ENCODE measurements at places on chromosomes 11 and 22.

- DNase-seq: peak; percentile 29
Measured at GRCh38 chr11:11486002-11486401, 133.0 kb upstream of the CSNK2A3 start.

DNA sequence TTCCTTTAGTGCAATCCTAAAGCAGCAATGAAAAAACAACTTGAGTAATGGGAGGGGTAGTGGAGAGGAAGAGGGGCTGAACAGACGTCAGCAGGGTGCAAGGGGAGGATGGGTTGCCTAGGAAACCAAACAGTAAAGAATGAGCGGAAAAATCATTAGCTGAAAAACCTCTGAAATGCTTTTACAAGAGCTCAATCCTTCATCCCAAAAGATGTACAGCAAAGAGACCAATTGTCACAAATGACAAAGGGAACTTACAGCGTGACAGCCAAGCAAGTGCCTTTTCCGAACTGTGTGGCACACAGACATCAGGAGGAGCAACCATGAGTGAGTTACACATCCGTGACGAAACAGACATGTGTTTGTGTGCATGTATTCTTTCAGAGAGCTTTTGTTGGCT, 104.6 kb downstream of the SIK3 start:
- no peak for DNase-seq

GRCh38 chr22:46176508-46177003, 26.2 kb downstream of the PPARA start:
- no peak for DNase-seq

DNA sequence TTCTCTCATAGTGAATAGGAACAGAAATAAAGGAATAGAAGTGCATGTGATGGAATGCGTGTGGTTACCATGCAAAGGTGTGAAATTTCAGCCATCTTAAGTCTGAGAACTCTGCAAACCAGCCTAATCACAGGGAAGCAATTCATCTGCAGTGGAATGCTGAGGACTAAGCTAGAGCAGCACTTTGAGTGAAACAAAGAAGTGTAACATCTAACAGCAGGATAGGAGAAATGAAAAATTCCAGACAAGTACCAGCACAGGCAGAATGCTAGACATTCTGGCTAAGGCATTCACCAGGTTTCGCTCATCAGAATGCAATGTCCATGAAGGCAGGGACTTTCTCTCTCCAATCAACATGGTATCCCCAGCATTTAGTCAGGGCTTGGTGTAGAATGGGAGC, 41.2 kb upstream of the SLC36A4 start:
- no peak for DNase-seq

GRCh38 chr11:107457558-107458271, at the start of gene CWF19L2:
Gene CWF19L2 (minus strand): TSS chr11:107457825. CDS start chr11:107457816, 9 bp downstream.
- peak; percentile 95 for DNase-seq

DNA sequence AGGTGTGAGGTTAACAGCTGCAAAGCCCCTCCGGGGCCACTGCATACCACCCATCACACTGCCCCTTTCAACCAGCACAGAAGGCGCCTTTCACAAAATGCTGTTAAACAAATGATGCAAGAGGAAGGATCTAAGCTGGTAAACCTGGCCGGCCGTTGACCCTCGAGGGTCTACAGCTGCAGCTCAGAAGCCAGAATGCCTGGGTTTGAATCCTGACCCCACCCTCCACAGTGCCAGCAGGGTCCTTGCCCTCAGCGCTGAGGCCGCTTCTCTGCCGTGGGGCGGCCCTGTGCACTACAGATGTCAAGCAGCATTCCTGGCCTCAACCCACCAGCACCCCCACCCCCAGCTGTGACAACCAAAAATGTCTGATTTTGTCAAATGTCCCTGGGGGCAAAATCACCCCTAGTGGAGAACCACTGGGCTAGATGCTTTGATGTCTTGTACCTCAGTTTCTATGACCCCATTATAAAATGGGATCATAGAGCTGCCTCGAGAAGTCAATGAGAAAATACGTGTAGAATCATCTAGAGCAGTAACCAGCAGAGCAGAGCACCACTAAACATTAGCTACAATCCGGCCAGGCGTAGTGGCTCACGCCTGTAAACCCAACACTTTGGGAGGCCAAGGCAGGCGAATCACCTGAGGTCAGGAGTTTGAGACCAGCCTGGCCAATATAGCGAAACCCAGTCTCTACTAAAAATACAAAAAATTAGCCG, 77.9 kb downstream of the CELSR1 start:
- DNase-seq: no peak

GRCh38 chr22:19134176-19134831, 3.2 kb downstream of the TSSK2 start:
- DNase-seq: no peak

DNA sequence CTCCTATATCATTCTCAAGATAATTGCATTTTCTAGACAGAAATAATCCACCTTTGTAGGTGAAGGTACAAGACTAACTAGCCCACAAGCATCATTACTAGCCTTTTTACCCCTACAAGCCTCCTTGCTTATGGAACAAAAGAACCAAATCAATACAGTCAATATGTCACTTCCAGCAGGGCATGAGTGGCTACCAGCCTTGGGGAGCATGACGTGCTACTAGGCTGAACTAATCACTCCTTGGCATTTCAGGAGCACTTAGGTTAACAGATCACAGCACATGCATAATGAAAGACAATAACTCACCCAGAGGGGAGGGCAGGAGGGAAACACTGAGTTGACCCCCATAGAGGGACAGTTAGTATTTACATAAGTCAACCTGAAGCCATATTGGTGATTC, 2.7 kb downstream of the DRD2 start:
- no peak for DNase-seq

GRCh38 chr22:17135153-17135760, 14.1 kb upstream of the TMEM121B start:
- DNase-seq: no peak

DNA sequence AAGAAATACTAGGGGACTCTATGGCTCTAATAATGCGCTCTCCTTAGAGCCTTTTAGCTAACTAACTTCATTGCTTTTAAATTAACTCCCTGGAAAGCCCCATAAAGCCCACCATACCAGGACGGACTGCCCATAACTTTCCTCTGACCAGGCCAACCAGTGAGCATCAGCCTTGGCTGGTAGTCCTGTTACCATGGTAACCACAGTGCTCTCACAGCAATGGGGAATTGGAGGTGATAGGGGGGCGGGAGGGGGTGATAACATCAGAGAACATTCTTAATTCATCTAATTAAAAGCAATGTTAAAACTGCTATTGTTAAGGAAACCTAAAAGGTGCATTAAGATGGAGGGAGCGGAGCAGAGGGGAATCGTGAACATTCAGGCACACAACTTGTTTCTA, 27.2 kb upstream of the CHRM4 start:
- DNase-seq: no peak

DNA sequence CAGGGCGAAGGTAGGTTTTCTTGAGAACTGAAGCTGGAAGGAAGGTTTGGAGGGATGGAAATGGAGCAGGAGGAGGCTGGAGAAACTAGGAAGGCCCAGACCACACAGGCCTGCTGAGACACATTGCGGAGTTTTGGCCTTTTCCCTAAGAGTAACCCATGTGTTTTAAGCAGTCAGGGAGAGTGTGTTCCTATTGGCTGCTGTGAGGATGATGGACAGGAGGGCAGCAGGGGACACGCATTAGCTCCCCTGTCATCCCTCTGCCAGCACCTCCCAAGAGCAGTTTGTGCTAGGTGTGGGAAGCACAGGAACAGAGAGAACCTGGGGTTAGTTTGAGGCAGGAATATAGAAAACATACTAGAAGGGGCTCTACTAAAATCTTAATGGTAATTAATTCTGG, 842.1 kb downstream of the TBC1D22A start:
- DNase-seq: no peak

GRCh38 chr11:119873761-119874421, 144.9 kb upstream of the NECTIN1 start:
- DNase-seq: no peak

DNA sequence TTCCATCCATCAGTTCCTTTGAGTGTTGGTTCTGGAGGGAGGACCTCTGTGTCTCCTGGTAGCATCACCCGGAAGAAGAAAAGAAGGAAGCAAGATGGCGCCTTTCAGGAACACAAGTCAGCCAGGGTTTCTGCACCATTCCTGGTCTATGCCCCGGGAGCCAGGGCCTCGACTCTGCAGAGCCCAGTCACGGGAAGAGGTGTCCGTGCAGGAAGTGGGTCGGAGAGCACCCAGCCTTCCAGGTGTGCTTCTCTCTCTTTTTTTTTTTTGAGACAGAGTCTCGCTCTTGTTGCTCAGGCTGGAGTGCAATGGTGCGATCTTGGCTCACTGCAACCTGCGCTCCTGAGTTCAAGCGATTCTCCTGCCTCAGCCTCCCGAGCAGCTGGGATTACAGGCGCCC, 21.2 kb downstream of the MRPL21 start:
- no peak for DNase-seq

DNA sequence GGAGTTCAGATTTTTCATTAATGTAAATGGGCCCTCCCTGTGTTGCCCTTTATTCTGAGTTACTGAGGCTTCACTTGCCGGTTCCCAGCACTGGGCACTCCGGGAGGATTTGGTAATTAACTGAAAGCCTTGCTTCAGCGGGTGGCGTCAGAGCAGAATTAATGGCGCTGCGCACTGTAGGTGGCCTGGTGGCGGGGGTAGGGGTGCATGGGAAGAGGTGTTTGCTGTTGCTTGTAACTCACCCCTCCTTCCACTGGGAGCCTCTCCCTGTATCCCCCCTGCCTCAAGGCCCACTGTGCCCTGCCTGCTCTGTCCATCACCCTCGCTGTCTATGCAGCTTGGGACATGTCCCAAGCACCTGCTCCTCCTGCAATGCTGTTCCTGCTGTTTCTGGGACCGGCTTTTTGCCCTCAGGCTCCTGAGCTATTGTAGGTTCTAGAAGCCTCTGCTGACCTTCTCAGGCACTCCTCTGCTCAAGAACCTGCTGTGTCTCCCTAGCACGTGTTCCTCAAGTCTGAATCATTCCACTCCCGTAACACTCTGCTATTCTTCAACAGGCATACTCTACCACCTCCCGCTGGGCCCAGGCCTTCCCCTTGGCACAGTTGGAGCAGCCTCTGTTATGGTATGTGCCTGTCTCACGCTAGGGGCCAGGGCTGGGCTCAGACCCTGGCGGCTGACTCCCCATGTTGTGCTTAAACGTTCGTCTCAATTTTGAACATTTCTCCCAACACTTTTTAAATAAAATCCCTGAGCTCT, 24.4 kb downstream of the ARHGAP8 start:
- DNase-seq: no peak

DNA sequence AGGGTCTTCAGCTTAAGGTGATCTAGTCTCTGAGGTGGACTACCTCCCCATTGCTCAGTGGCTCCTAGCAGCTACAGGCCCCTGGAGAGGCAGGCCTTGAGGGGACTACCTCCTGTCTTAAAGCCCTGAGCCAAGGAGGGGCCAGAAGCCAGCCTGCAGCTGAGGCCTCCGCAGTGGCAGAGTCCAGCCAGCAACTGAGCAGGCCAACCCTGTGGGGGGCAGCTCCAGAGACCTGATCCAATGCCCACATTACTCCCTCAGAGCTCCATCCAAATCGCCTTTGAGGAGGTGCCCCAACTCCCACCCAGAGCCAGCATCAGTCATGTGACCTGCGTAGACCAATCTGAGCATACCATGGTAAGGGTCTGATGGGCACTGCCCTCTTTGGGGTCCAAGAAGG, 2.7 kb downstream of the C2CD2L start:
- DNase-seq: no peak

DNA sequence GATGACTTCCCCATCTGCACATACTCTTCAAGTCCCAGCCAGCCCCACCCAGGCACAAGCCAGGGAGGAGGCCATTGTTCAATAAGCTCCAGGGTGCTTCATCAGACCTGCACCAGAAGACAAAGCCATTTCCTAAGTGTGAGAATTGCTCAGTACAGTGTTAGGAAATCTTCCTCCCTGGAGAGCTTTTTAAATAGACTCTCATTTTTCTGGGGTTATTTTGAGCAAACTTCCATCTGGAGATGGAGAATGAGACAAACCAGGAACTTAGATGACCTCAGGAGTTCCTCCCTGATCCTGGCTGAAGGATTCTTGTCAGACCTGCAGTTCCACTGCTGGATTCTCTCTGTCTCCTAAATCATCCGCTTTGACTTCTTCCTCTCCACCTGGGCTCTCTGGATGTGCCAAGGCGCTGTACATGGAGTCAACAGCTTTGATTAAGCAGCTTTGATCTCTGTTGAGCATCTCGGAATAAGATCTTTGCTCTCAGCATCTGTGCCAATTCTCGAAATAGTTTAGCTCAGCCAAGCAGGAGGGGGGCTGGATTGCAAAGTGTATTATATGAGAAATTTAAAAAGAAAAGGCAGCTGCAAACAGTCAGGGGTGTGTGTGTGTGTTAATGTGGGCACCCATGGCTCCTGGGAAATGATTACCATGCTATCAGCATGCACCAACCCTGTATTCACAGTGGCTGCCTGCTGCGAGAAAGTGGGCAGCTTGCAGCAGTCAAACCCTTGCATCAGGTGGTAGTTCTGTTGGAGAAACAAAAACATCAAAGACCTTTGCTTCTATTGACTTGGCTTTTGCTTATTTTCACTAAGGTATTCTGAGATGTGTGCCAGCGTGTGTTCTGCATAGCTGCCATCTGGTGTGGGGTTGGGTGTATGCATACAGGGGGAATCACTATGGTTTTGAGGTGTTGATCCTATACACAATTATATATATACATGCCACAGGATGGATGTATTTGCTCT, 70.2 kb upstream of the NAV2 start:
- no peak for DNase-seq

GRCh38 chr11:63210111-63210510, 33.3 kb downstream of the SLC22A25 start:
- no peak for DNase-seq
